ENCODE measurements at places on chromosomes 4 and X.

DNA sequence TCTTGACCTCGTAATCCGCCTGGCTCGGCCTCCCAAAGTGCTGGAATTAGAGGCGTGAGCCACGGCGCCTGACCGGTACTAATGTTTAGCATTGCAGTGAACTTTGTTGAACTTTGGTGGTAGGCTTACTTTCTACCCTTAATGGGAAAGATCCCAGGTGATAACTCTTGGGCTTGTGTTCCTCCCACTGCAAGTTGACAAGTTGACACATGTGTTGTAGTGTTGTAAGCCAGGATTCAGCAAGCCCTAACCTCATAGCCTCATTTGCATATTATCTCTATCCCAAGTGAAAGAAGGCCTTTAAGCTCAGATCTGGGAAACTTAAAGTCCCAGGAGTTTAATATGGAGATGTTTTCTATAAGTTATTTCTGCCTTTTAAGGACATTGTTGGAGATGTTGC, 80.0 kb upstream of the CLCN4 start:
- no peak for DNase-seq

DNA sequence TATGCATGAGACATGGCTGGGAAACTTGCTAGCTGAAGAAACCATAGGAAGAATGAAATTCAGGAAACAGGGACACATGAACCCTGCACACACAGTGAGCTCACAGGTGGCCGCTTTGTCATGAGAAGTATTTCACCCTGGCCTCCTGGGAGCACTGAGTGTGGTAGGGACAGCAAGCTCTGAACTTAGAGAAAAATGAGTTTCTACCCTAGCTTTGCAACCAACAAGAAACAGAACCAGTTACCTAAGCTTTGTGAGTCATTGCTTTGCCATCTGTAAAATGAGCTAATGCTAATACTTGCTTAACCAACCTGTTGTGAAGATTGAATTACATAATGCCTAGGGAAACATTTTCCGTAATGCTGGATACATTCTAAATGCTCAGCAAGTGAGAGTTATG, 206.6 kb upstream of the HS3ST1 start:
- no peak for DNase-seq

DNA sequence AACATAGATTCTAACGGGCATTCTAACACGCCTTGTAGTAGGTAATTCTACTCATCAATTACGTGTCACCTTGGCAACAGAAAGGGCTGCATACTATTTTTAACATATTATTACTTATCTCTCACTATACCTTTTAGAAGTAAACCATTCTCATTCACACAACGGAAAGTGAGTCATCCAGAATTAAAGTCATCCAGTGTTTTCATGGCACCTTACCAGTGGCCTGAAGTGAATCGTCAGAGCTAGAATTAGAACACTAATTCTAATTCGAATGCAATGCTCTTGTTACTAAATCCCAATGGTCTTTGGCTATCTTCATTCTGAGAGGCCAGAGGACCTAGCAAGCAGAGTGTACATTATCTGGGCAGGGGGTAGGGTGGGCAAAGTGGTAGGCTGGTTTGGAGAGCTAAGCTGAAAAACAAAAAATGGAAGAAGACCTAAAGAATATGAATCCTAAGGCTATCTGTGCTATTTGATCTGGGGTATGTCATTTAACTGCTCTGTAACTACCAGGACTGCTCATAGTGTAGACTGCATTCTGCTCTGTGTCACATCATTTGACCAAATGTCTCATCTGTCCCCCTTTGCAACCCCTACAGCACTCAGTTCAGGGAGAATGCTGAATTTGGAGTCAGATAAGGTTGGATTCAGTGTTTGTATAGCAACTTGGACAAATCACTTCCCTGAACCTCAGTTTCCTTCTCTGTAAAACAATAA, 96.5 kb downstream of the HDAC8 start:
- DNase-seq: no peak

DNA sequence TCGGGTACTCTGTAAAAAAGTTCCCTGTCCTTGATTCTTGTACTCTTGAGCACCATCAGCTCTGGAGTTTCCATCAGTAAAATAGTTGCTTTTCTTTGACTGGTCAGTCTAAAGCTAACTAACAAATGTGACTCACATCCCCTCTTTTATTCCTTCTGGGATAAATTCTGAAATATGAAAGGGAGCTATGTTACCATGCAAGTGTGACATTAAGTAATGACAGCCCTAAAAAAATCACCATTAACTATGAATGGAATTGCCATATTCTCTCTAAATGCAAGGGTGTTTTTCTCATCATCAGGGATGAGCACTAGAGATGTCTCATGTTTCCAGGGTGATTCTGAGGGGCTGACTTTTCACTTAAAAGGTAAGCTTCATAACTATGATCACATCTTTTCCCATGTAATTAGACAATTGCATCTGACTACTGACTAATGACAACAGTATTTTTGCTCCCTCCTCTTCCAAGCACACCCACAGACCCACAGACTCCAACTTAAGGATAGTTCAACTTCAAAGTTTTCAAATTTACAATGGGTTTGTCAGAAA, 26.9 kb upstream of the RASGEF1B start:
- DNase-seq: no peak

- DNase-seq: no peak
These were observed 140.9 kb upstream of the ANXA3 start for GRCh38 chr4:78410676-78411075.
